DMS153 (cell line): ENCODE measurements at places on chromosomes 6 and 20.

DNA sequence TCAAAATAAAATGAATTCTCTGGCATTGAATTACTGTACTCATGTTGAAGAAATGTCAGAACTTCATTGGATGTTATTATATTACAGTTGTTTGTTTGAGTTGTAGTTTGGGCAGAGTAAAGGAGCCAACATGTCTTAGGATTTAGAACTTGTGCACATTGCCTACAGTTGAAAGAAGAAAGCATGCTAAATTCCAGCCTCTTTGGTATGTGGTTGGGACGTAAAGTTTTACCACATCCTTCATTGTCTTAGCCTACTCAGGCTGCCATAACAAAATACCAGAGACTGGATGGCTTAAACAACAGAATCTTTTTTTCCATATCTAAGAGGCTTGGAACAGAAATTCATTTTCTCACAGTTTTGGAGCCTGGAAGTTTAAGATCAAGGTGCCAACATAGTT is 42.4 kb downstream of the HFE start:
- DNase-seq, result no peak

- DNase-seq, result no peak
Observed at GRCh38 chr6:84643778-84644177, 120.6 kb downstream of the TBX18 start.

DNA sequence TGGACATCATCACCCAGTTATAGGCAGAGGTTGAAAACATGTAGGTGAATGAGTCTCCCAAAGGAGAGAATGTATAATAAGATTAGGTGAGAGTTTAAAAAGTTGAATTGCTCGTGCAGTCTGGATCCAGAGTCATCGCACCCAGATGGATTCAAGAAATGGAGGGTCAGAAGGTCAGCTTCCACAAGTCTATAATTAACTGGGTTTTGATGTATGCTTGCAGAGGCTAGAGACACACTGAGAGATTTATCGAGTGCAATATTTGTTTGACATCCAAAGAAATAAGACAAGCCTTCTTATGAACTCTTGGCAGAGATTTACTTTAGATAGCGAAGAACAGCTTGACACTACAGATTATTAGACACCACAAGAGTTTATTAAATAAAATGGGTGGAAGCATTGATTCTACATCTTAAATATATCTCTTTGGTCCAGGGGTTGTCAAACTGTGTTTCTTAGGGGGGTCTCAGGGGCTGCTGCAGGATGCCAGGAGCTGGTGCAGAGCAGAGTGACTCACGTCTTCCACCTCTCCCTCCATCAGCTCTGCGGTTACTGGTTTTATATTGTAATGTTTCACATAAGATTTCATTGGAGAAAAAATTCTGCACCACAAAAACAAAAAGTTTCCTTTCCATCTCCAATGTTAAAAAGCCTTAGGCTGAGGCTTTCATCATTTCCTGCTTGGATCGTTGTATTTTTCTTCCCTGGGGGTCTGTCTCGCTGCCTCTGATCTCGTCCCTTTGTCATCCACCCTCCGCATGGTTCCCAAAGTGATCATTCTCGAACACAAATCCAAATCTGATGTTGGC is 176.2 kb upstream of the AHI1 start:
- DNase-seq, result no peak

DNA sequence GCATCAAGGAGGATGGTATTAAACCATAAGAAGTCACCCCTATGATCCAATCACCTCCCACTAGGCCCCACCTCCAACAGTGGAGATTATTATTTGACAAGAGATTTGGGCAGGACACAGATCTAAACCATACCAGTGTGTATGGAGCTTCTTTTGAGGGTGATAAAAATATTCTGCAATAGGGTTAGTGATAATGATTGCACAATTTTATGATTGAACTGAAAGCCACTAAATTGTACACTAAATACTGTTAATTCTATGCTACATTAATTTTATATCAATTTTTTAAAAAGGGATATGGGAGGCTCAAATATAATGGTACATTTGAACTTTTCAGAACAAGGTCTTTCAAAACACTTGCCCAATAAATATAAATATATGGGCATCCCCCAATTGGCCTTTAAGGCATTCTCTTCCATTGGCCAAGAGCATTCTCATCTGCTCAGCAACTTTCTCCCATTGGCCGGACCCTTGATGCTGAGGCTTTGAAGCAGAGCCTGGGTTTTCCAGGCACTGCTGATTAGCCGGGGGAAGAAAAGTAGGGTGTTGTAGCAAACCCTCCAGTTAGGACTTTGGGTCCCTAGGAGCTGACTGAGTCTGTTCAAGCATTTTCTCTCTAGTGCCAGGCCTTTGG is 209.9 kb downstream of the LRFN2 start:
- DNase-seq, result no peak

DNA sequence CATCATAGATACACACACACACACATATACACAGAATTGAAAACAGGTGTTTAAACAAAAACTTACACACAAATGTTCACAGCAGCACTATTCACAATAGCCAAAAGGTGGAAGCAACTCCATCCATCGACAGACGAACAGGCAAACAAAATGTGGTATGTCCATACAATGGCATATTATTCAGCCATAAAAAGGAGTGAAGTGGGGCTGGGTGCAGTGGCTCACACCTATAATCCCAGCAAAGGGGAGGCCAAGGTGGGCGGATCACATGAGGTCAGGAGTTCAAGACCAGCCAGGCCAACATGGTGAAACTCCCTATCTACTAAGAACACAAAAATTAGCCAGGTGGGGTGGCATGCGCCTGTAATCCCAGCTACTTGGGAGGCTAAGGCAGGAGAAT is 80.3 kb downstream of the CHD6 start:
- DNase-seq, result no peak

- DNase-seq, result no peak
Observed at GRCh38 chr6:28719275-28719940, 193.7 kb downstream of the GPX5 start.

DNA sequence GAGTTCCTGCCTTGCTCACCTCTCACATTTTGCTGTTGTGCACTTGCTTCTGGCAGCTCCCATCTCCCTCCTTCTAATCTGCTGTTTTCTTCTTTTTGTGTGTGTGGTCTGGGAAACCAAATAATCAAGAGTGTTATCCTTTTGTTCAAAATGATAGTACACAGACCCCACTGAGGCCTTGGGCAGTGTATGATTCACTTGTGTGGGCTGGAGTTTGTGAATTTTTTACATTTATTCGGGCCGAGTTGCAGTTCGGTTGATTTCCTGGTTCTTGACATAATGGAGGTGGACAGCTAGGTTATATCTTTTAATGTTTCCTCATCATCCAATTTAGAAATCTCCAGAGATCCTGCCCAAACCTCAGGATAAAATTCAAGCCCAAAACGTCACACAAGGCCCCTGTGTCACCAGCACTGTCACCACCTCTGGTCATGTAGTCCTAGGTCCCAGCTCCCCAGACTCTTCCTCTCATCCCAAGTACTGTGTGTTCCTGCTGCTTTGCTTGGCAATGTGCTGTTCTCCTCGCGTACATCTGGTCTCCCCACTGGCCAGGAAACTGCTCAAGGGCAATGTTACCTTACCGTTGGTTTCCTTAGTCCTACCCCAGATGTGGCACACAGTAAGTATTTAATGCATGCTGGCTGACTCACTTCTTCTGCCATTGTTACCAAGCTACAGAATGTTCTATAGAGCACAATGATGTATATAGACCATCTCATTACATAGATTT is 55.7 kb upstream of the PHACTR2 start:
- DNase-seq, result no peak

DNA sequence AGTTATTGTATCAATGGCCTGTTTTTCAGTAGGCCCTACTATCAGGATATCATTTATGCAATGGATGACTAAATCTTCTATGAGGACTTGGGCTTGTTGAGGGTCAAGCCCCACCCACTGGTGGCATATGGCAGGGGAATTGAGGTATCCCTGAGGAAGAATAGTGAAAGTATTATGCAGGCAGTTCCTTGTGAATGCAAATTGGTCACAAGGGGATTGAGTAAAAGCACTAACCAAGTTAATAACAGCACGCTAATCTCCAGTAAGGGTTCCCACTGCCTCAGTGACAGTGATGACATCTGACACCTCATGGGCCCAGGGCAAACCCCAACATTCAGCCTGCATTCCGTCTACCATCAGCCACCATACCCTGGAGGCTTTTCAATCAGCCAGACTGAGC is 14.9 kb downstream of the BPIFA1 start:
- no peak for DNase-seq

DNA sequence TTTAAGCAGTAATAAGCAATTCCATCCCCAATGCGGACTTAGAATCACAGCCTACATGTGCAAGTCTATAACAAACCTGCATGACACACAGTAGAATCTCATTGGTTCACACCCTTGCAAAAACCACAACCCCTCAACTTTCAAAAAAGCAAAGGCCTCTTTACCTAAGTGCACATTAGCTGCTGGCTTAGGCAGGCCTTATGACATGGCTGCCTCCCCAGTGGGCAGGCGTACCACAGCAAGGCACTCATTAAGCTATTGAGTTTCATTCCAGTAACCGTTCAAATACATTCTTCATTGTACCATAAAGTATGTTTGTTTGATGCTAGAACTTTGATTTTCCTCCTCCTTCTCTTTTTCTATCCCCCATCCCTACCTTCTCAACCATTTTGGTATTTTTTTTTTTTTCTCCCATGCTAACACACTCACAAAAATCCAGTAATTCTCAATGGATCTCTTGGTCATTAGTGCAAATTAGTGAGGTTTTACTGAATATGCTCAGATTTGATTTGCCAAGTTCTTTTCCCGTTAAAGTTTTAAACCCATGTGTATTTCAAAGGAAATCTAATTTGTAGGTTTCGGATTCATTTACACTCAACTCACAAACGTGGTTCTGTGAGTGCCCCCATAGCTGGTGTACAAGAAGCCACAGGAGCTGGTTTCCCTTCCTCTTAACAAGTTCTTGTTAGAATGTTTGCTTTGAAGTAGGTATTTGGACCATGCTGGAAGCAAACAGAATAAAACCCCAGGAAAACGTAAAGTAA is 460.4 kb upstream of the RUNX2 start:
- no peak for DNase-seq

- DNase-seq, result no peak
Observed at GRCh38 chr20:63698739-63699465, 2.5 kb downstream of the TNFRSF6B start.

DNA sequence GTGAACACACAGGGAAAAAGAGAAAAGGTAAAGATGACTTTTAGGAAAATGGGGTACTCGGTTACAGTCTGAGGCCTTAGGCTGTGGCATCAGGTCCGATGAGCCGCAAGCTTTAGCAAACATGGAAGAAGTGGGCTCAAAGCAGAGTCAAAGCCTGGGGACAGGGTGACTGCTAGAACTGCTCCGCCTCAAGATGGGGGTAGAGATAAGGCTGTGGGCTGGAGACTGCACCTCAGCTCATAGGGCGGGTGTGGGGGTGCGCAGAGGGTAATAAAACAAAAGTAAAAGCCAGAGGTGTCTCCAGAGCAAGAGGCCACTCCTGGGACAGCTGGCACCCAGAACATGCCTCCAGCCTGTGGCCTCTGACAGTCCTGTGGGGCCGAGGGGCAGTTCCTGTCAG is 21.3 kb upstream of the SYNDIG1 start:
- no peak for DNase-seq

GRCh38 chr20:24633026-24633425 is 163.6 kb downstream of the SYNDIG1 start:
- DNase-seq, result no peak

- no peak for DNase-seq
Observed at GRCh38 chr6:56620229-56620868, 22.3 kb downstream of the DST start.

- DNase-seq, result no peak
Observed at GRCh38 chr6:20540683-20541082, 6.4 kb downstream of the CDKAL1 start.

- no peak for DNase-seq
Observed at GRCh38 chr6:75481394-75481793, 12.2 kb downstream of the FILIP1 start.

GRCh38 chr6:166057431-166057830 is 110.2 kb downstream of the TBXT start:
- no peak for DNase-seq

DNA sequence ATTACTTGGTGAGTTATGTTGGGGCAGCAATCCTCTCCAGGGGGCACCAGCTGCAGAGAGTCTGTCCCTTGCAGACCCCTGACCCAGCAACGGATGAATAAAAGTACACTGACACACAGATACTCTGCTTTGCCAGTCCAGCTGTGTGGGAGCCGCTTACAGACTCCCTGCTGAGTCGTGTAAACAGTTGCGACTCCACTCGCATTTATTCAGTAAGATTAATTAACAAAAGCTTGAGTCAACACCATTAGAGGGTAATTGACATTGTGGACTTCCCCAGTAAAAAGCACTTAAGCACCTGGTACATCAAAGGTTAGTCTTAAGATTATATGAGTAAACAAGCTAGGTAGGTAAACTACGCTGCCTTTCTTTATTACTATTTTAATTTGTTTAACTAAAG is 92.0 kb upstream of the TMEM181 start:
- peak; percentile 93 for DNase-seq

- DNase-seq, result no peak
Observed at GRCh38 chr6:11221623-11222384, 10.7 kb downstream of the NEDD9 start.

DNA sequence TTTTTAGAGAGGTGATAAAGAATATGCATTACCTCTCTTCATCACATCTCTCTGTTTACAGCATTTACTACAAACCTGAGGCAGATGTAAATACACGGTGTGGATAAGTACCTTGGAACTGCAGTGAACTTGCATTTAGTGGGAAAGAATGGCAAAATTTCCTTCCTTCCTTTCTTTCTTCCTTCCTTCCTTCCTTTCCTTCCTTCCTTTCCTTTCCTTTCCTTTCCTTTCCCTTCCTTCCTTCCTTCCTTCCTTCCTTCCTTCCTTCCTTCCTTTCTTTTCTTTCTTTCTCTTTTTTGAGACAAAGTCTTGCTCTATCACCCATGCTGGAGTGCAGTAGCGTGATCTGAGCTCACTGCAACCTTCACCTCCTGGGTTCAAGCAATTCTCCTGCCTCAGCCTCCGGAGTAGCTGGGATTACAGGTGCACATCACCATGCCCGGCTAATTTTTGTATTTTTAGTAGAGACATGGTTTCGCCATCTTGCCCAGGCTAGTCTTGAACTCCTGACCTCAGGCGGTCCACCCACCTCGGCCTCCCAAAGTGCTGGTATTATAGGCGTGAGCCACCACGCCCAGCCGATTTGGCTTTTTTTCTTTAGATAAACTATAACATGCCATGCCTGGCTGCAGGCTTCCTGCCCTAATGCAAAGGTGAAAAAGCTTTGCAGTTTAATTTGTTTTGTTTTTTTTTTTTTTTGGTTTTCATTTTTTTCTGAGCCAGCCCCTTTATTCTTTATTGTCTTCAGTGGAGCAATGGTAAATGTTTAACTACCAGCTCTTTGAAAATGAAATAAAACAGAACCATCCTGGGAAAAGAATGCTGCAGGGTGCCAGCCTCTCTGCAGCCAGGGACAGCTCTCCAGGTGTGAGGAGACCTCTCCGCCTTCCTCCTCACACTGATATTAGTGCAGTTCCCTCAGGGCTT is 64.2 kb upstream of the NEDD9 start:
- no peak for DNase-seq

- DNase-seq, result no peak
Observed at GRCh38 chr20:59364611-59365010, 64.2 kb downstream of the EDN3 start.
